ENCODE measurements at places on chromosomes 11 and 22.

DNA sequence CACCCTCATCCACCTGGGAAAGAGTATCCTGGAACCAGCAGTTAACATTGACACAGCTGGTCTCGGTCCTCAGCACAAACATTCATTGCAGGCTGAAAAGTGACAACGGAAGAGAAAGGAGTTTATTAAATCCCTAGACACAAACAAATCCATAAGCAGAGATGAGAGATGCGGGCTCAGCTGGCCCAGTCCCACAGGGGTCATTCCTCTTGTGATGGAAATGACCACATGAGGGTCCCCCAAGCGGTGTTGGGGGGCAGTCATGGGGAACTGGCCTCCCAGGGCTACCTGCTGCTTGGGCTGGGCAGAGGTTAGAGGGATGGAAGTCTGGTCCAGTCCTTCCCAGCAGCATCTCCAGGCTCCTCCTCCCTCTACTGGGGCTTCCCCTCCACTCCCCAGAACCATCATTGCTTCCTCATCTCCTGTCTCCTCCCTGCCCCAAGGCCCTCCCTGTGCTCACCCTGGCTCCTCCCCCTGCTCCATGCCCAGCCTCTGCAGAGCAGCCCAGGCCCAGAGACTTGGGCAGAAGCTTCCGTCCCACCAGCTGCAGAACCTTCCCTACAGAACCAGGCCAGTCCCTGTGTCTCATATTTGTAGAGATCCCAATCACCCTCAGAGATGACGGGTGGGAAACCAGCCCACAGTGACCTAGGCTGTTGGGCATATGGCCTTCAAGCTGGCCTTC, 5.4 kb upstream of the IGLL5 start:
- peak; percentile 64 for DNase-seq

DNA sequence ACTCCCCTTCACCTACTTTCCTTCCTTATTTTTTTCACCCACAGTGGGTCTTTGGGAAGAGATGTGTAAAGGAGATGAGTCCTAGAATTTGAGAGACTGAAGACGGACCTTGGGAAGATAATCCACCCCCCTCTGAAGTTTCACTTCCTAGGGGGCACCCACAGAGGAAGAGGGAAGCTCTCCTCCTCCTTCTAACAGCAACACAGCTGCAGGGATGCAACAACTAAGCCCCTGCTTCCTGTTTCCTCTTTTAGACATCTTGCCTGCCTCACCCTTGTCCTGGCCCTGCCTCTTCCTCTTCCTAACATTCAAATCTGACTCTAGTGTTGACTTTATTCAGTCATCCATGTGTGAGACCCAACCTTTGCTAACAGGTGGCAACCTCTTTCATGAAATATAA, 424.6 kb downstream of the BUD13 start:
- DNase-seq = no peak

- peak; percentile 55 for DNase-seq
Observed at GRCh38 chr22:18985780-18986179, 49.7 kb upstream of the PRODH start.

DNA sequence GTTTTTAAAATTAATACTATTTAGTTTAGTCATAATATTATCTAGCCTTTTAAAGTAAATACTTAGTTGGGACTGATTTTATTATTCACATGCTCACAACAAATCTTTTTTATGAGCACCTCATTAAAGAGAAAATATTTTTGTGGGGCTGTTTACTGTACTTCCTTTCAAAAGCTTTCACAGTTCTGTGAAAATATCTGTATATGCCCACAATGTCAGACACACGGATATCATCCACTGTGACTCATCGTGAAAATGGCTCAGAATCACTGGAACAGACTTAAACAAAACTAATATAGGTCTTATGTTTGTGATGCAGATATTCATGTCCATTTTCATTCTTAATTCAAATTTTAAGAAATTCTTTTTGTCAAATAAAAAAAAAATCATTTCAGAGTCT, 305.2 kb downstream of the RAB38 start:
- DNase-seq = no peak

DNA sequence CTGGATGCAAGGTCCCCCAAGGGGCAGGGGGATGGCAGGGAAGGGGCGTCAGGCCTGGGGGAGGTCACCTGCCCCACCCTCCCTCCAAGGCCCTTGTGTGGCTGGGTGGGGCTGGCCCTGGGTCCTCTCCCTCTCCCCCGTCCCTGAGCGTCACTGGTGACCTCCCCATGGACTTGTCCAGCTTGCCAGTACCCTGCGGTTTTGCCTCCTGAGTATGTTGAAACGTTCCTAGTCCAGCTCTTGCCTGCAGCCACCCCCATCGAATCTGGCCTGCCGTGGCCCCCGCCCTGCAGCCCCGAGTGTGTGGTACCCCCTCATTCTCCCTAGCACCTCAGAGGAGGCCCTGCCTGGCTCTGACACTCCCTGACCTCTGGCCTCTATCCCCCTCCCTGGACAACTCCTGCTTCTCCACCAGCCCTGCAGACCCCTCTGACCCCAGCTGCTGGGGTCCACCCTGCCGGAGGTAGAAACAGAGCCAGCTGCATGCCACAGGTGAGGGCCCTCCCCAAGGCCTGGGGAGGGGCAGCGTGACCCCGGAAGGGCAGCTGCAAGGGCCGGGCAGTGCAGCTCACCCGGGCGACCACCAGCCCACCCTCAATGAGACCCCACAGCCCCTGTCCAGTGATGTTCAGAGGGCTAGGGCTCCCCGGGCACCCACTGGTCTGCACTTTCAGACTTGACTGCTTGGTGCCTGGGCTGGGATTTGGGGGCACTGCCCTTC, 4.1 kb upstream of the MUC6 start:
- no peak for DNase-seq

DNA sequence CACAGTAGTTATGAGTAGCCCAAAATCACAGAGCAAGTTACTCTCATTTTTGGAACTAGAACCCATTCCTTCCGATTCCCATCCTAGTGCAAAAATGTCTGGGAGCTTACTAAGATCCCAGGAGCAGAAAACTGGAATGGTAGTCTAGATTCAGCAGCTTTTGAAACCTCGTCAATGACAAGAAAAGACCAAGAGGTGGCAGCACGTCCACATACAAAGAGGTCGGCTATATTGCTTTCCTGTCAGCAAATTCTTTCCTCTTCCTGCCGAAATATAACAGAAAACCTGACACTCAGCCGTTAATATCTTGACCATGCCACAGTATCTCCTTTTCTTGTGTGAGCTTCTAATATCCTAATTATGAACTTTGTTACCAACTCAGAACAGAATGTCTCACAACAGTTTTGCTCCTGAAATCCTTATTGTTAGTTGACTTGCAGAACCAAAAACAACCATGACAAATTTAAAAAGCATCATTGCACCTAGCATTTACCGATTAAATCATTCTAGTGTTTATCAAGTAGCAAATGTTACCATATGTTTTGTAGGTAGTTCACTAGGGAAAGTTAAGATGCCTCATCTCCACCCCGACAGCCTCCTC, 92.8 kb upstream of the OR9G4 start:
- DNase-seq = no peak

DNA sequence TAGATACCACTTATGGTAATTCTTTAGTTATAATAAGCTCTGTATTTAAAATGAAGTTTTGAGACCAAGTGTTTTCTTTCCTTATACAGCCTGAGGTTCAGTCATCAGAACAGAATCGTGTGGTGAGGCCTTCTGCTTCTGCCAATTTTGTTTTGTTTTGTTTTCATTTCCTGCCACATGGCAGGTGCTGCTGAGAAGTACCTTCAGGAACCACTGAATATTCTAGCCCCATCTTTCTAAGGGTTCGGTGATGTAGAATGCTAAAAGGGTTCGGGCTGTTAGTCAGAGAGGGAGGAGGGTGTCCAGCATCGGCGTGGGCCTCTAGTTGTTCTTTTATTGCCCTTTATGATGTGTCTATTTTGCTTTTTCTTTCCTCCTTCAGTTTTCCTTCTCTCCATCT, 25.8 kb downstream of the TNRC6B start:
- no peak for DNase-seq

DNA sequence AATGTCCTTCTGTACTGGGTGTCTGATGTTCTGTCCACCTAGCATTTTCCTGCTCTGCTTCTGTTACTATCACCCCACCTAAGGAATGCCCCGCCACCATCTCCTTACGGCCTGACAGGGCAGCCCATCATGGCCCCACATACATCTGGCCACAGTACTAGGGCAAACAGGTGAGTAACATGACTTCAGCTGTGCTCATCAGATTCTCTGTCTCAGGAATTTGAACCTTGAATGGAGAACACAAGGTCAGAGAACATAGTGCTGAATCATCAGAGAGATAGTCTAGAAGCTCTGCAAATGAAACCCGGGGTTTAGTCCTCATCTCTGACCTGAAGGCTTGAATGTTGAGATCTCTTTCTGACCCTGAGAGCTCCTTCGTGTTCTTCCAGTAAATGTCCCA, 32.4 kb downstream of the ZC3H12C start:
- no peak for DNase-seq

DNA sequence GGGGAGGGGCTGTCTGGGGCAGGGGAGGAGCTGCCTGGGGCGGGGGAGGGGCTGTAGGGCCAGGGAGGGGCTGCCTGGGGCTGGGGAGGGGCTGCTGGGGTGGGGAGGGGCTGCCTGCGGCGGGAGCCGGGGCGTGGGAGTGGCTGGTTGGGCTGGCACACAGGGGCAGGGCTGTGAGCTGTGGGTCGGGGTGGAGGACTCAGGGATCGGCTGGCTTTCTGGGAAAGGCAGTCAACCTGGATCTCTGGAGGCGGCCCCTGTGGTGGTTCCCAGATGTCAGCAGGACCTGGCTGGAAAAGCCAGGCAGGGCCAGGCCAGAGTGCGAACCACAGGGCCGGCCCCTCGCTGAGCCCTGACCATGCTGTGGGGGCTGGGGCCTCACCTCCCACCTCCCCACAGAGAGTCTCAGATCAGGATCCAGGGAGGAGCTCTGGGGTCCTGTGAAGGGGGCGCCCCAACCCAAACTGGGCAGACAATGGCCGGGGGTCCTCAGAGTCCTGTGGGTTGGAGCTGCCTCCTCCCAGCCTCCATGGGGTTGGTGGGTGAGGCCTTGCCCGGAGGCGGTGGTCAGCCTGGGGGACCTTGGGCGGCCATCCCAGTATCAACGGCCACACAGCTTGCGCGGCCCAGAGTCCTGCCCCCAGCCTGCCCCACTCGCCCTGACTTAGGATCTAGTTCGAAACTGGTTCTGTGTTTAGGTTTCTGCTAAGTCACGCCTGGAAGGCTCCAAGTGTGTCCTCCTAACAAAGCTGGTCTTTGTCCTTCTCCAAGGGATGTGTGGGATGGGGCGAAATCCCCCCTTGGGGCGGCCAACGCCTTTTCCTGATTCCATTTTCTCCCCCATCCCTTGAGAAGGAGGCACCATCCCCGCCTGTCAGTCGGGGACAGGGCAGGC, 1.9 kb downstream of the MUC5B start:
- DNase-seq = no peak

DNA sequence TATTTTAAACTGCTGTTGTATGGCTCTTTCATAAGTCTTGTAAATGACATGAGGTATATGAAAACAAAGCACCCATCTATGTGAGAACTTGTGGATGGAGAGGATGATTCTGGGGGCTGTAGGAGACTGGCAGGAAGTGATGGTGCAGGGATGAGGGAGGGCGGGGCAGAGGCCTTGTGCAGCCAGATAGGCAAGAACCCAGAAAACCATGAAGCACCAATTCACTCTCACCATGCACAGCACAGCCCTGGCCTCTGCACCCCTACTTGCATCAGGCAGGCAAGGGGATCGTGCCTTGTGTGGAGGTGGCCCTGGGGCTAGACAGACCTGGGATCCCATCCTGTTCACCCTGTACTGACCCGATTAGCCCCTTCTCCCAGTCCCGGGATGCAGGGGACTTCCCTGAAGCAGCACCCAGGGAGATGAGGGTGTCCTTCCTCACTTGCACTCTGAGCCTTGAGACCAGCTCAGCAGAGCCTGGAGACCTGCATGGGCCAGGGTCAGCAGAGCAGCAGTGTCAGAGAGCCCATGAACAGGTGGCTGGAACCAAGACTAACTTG, 85.5 kb downstream of the MORC2 start:
- DNase-seq = no peak

DNA sequence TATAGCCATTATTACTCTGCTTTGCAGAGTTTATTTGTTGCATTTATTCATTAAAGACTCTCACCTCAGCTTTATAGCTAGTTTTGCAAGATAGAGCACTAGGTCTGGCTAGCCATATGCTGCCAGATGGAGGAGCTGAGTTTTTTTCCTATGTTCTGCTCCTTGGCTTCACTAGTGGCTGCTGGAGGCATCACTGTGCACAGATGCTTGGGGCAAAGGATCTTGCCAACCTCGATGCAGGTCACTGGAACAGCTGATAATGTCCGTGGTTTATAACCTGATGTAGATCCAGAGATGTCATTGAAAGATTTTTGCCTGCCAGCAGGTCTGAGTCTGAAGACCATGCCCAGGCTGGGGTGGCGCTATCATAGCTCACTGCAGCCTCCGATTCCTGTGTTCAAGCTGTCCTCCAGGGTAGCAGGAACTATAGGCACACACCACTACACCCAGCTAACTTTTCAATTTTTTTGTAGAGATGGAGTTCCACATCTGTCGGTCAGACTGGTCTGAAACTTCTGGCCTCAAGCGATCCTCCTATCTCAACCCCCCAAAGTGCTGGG, 63.2 kb downstream of the PACS1 start:
- DNase-seq = no peak

- DNase-seq = no peak
Observed at GRCh38 chr22:46739094-46739870, 1.2 kb upstream of the CERK start.

GRCh38 chr11:68189082-68189481, 24.0 kb downstream of the KMT5B start:
- no peak for DNase-seq

DNA sequence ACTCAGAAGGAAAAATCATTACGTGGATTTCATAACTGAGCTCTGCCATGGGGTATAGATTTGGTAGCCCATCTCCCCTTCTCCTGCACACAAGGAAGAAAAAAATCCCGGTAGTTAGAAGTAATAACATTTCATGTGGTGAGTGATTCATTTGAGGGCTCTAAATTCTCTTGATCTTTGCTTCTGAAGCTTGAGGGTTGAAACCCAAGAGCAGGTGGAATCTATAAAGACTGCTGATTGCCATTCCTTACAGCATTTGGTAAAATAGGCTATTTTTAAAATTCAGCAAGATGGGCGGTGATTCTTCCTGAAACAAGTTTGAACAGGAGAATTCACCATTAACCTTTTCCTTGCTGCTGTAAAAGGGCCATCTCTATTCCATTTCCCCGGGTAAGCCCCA, 266.1 kb downstream of the CADM1 start:
- DNase-seq = no peak

DNA sequence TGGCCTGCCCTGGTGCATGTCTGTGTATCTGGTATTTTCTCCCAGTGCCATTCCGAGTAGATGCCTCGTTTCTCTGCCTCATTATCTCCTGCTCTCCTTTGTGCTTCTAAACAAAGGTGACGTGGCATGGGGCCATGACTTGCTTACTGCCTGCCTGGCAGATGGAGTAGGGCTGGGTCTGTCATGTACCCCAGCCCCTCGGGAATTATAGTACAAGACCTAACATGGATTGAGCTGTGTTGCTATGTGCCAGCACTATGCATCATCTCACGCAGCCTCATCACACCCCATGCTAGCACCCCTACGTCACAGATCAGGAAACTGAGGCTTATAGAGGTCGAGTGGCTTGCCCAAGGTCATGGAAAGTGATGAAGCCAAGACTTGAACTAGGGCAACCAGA, 88.1 kb downstream of the GALNT18 start:
- DNase-seq = no peak

Measured in coronary artery (tissue), 2 donors.